ENCODE measurements at places on chromosomes 2 and 18.

DNA sequence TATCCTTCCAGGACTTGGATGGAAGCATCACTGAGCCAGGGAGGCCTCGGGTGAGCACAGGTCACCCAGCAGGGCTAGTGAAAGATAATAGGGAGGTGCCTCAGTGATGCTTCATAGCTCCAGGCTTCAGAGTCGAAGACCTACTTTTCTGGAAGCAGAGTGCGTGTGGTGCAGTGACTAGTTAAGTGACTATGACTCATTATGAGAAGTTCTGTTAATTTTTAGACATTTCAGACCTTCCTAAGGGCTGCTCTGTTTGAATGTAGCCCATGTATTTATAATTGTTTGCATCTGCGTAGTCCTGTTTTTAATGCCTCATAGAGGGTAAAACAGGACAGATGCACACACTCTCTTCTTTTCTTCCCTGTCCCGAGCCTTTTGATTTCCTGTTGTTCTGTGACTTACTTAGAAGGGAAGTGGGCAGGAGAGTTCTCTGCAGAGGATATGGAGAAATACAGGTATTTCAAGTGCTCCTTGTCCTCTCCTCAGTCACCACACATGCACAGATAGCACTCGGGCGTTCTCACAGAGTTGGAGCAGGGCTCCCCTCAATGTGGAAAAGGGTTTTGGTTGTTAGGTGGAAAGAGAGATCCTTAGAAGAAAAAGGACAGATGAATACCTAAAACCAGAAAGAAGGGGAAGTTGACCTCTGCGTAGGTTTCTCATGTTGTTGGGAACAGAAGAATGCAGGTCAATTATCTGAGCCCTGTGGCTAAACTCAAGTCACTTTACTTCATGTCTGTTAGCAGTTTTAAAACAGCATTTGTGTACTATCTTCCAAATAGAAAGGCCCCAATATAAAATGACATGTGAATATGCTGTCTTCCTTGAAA is 34.7 kb downstream of the RALB start:
- DNase-seq: no peak

DNA sequence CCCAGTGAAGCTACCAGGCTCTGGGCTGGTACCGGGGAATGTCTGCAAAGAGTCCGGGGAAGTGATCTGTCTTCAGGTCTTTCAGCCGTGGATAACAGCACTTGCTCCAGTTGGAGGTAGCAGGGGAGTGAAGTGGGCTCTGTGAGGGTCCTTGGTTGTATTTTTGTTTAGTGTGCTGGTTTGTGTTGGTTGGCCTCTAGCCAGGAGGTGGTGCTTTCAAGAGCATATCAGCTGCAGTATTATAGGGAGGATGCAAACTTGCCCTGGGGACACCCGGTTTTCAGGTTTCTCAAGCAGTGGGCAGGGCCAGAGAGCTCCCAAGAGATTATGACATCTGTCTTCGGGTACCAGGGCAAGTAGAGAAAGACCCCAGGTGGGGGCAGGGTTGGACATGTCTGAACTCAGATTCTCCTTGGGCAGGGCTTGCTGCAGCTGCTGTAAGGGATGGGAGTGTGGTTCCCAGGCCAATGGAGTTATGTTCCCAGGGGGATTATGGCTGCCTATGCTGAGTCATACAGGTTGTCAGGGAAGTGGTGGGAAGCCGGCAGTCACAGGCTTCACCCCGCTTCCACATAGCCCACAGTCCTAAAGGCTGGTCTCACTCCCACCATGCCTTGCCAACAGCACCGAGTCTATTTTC is 34.4 kb downstream of the ACAA2 start:
- no peak for DNase-seq

DNA sequence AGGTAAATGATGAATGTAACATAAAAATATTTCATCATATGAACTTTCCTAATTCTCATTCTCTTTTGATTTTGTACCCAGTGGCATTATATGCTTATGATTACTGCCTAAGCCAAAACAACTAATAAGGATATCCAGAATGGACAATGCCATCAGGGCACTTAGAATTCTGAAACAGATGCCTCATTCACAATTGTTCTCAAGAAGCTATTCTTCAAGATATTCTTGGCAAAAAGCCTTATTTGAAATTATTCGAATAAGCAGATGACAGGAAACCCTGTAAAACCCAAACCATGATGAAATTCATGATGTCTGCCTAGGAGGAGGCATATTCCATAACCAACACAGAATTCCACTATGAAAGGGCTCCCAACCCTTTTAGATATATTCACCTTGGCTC is 353.2 kb upstream of the TRIB2 start:
- DNase-seq: no peak

DNA sequence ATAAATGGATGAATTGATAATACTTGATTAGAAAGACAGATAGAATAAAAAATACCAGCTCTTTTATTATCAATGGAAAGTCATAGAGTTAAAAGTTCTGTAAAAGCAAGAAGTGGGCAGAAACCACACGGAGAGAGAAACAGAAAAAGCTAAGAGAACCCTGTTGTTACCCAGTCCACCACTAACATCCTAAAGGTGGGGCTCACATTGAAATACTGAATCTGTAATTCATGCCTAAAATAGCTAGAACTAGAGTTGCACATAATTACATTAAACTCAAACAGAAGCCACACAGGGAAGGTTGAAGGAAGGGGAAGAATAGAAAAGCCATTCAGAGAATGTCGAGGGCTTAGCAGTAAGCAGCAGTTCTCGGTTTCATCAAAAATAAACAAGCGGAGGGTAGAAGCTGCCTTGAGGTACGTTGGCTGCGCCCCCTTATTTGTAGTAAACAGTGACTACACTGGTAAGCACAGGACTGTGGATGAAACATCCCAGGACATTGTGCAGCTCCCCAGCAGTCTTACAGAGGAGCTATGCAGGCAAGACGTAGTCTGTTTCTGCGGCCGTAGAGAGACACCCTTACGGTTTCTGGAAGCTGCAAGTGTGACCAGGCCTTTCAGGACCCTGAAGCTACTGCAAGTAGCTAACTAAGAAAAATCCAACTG is 1247.0 kb upstream of the GYPC start:
- no peak for DNase-seq

GRCh38 chr2:25651066-25651465 is 22.3 kb downstream of the DTNB start:
- no peak for DNase-seq

DNA sequence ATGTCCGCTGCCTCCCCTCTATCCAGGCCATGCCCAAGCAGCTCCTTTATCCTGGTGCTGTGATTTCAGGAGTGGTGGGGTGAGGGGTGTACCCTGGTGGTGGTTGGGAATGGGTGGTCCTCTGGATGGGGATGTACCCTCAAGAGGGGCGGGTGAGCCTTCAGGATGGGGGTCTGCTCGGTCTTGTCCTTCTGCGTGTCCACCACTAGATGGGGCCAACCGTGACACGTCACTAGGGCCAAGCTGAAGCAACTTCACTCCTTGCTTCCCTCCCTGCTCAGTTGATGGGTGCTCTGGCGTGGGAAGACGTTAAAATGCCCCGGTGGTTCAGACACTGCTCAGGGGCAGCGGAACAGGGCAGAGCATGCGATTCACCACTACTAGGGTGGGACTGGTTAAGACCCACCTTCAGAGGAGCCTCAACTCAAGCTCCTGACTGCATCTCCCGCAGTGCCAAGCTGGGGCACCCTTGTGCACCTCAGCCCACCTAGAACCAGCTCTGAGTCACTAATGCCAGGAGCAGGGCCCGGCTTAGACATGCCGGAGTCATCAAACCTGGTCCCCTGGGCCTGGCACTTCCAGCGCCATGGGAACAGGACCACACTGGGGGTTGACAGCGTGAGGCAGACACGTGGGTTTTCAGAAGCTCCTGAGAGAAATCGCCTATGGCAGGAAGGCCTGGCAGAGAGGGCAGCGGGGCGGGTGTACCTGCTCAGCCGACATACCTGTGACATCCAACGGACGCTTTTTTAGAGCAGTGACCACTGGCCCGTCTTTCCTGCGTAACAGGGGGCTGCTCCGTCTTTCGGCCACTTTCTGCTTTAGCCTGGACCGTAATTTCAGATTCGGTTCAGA is 256.7 kb downstream of the HDAC4 start:
- DNase-seq: no peak

GRCh38 chr18:3216987-3217386 is 2.8 kb downstream of the MYOM1 start:
- DNase-seq: no peak

- no peak for DNase-seq
Observed at GRCh38 chr2:56184500-56185011, 766 bp downstream of the CCDC85A start.

DNA sequence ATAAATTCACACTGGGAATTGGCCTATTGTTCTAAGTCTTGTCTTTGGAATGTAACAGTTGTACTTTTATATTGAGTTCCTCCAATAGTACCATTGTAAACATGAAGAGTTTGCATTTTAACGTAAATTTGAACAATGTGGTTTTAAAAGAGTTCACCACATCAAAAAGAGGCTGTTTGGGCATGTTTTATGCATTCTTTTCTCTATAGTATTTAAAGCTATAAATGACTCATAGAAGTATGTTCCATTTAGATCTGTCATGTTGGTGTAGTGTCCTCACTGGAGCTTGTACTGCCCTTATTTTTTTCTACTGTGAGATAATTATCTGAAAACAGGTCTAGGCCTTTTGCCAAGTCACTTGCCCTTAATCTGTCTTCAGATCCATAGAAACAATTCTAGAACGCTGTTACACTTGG is 141.9 kb downstream of the RHBDD1 start:
- DNase-seq: no peak

DNA sequence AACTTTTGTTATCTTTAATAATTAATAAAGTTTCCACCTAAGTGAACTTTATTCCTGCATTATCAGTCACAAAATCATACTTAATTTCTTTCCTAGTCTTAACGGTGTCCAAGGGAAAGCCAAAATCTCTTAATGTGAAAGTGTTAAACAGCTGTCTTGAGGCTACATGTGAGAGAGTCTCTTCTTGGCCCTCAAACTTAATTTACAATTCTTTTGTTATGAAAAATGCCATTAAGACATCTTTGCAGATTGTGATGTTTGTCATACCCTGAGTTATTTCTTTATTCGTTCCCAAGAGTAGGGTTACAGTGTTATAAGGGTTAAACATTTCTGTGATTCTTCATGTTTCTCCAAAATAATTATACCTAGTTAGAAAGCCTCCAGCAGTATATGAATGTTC is 64.6 kb downstream of the ANKRD12 start:
- DNase-seq: no peak

DNA sequence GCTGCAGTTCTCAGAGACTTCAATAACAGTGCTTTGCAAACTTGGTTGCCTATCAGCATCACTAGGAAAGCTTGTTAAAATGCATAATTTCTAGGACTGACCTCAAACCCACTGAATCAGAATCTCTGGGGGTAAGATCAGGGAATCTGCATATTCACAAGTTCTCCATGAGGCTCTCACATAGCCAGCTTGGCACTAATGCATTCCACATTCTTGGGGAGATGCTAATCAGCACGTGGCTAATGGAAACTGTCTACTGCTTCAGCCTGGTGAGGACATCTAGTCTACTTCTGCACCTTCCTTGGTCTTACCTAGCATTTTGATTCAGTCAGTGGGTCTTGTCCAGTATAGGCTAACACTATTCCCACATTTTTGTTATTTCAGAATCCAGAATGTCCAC is 56.3 kb downstream of the RBKS start:
- no peak for DNase-seq

GRCh38 chr2:179857236-179857635 is 4.2 kb downstream of the ZNF385B start:
- DNase-seq: no peak

DNA sequence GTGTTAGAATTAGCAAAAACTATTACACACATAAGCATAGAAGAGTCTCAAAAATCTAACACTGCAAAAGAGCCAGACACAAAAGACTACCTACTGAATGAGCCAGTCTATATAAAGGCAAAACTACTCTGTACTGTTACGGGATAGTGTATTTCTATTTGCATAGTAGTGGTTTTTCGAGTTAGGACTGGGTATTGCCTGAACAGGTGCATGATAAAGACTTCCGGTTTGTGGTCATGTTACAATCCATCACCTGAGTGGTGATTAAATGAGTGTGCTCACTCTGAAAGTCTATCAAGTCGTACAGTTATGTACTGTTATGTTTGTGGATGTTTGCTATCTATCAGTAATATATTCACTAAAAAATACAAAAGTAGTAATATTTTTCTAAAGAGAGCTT is 523.3 kb upstream of the SYT4 start:
- no peak for DNase-seq

- DNase-seq: no peak
Observed at GRCh38 chr2:143477714-143478443, 348.7 kb downstream of the ARHGAP15 start.

DNA sequence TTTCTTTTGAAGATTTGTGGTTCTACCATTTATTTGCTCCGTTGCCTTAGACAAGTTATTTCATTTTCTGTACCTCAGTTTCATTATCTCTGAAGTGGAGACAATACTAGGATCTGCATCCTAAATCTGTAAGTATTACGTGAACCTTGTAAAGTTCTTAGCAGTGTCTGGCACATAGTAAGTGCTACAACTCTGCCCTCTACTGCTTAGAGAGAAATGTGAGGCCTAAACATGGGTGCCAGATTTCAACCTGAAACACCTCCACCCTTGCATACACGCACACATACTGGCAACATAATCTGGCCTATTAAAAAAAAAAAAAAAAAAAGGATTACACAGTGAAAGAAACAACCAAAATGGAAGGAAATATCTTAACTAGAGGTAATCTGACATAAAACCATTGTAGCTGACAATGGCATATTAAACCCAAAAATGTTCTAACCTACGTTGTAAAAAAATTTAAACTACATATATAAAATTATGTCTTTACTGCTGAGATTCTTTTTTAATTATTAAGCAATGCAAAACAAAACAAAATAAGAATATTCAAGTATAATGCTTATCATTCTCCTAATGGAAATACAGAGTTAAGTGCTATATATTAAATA is 132.6 kb downstream of the MAP2 start:
- DNase-seq: no peak

GRCh38 chr2:154699575-154699930 is 1.1 kb downstream of the KCNJ3 start:
- DNase-seq: no peak

Measured in H1 (cell line).